ENCODE measurements at places on chromosomes 4 and X. TPM values are rescaled to one million over a fixed set of nuclear protein-coding genes. Genes with fewer than 3 reads are reported as not detected.

The OTUD6A gene
- total RNA-seq: not detected

The HMGN5 gene
- total RNA-seq: 0.32 TPM

The SSX2 gene
- total RNA-seq: 4.5 TPM

The SPON2 gene
- total RNA-seq: 13.4 TPM

The SPANXA1 gene
- 18.7 TPM for total RNA-seq

The CLDN34 gene
- 0.13 TPM for total RNA-seq

The SSX1 gene
- total RNA-seq: 0.72 TPM

The ZIC3 gene
- total RNA-seq: 0.23 TPM

The PAGE4 gene
- total RNA-seq: not detected

The FGG gene
- not detected for total RNA-seq

The GPR50 gene
- not detected for total RNA-seq

The C4orf51 gene
- not detected for total RNA-seq

The GPC4 gene
- 0.30 TPM for total RNA-seq

The OPRPN gene
- total RNA-seq: not detected

The PGAM4 gene
- not detected for total RNA-seq

The GSX2 gene
- total RNA-seq: not detected

The RFC1 gene
- 101 TPM for total RNA-seq

The BMP3 gene
- not detected for total RNA-seq

The GABRG1 gene
- 0.72 TPM for total RNA-seq

The RAB9B gene
- 0.34 TPM for total RNA-seq

The GPR143 gene
- not detected for total RNA-seq

The CTAG1A gene
- total RNA-seq: 581 TPM

The RIBC1 gene
- 3.1 TPM for total RNA-seq

The KLHL13 gene
- 0.96 TPM for total RNA-seq

The PAGE2B gene
- total RNA-seq: not detected

The TRO gene
- 3.3 TPM for total RNA-seq

The ASB12 gene
- total RNA-seq: not detected

The SSX2B gene
- total RNA-seq: 24.9 TPM

The CYBB gene
- not detected for total RNA-seq

The LIMCH1 gene
- total RNA-seq: 54.1 TPM

The RHOXF2B gene
- not detected for total RNA-seq

The ARHGEF6 gene
- 6.8 TPM for total RNA-seq

The TRIM61 gene
- total RNA-seq: not detected

The DNAAF6 gene
- total RNA-seq: not detected

The AMOT gene
- 9.4 TPM for total RNA-seq

The SEC31A gene
- total RNA-seq: 96.9 TPM

The SMIM9 gene
- not detected for total RNA-seq

The TRIM60 gene
- 0.19 TPM for total RNA-seq

The LUZP4 gene
- not detected for total RNA-seq

The SMIM10 gene
- not detected for total RNA-seq

The CDKL2 gene
- not detected for total RNA-seq

The GPC3 gene
- not detected for total RNA-seq

The TRIM75 gene
- total RNA-seq: not detected

The NPFFR2 gene
- total RNA-seq: not detected

The GRIA3 gene
- total RNA-seq: not detected

The PDGFC gene
- 11.0 TPM for total RNA-seq

The ZBTB49 gene
- total RNA-seq: 8.1 TPM

The C4orf33 gene
- total RNA-seq: 5.5 TPM

The KLB gene
- total RNA-seq: not detected

Measured in A375 (cell line).